Stimulated activated CD4-positive, alpha-beta T cell treated with anti-CD3 and anti-CD28 coated beads, Interleukin-4, amount 100 ng/mL, for 1 hour (primary cell): ENCODE measurements at places on chromosomes 16 and 17.

- DNase-seq, result peak; percentile 41
Observed at GRCh38 chr16:4506450-4506849, 30.3 kb downstream of the HMOX2 start.

GRCh38 chr17:37640015-37640414 is 3.2 kb downstream of the DDX52 start:
- no peak for DNase-seq

GRCh38 chr17:77235370-77235941 is 94.7 kb downstream of the SEC14L1 start:
- no peak for DNase-seq

DNA sequence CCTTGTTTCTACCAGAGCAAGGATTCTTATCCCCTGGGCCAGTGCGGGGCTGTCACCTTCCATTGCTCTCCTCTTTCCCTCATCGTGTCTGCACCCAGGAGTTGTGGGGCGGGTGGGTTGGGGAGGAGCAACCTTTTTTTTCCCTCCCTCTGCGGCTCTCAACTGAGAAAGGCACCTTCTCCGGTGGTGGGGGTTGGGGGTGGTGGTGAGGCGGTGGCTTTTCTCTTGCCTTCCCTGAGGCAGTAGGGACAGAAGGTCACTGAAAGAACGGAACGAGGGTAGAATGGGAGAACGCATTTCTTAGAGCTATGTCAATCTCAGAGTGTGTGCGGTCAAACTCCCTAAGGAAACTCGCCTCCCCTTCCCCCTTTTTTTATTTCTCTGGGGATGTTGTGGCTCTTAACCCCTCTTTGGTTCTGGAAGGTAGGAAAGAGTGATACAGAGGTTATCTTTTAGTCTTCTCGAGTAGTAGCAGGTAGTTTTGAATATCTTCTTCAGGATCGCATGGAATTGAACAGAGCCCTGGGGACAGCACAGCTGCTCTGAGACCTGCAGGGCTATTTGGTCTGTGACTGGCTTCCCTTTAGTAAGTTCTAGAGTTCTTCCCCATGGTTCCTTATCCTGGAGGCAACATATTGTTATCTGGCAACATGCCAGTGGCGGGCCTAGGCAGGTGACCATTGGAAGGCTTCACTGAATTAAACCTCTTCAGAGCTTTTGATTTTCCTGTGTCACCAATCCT is 994 bp downstream of the CLTC start:
- DNase-seq, result peak; percentile 42

DNA sequence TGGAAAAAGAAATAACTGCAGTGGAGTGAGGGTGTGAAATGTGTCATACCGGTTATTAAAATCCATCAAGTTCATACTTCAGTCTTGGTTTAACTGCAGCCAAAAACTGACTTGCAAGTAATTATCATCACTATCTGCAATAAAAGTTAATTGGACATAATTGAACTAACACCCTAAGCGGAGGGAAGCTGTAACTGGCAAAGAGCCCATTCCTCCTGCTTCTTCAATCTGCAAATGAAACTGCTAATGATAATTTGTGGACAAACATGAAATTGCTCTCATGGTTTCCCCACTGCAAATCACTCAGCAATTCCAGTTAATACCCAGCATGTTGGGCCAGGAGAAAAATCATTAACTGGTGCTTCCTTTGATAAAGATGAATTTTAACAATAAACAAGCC is 46.5 kb downstream of the FAM222B start:
- DNase-seq, result no peak
